ENCODE measurements at places on chromosomes 11 and 22.

DNA sequence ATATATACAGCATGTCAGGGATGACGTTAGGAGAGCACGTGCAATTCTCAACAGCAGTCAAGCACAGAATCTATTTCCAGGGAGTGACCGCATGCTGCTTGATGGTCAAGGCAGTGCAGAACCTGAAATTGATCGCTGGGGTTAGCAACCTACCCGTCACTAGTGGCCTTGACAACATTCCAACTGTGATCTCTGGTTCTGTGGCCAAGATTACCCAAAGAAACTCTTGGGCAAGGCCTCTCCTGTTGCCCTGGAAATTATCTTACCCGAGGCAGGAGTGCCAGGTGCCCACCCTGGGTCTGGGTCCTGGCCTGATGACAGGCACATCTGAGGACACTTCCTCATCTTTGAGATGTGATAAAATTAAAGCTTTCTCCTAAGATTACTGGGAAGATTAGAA is 2.2 kb downstream of the TM7SF2 start:
- no peak for DNase-seq

- DNase-seq: peak; percentile 62
These were observed 252.5 kb downstream of the ST3GAL4 start for GRCh38 chr11:126607776-126608541.

DNA sequence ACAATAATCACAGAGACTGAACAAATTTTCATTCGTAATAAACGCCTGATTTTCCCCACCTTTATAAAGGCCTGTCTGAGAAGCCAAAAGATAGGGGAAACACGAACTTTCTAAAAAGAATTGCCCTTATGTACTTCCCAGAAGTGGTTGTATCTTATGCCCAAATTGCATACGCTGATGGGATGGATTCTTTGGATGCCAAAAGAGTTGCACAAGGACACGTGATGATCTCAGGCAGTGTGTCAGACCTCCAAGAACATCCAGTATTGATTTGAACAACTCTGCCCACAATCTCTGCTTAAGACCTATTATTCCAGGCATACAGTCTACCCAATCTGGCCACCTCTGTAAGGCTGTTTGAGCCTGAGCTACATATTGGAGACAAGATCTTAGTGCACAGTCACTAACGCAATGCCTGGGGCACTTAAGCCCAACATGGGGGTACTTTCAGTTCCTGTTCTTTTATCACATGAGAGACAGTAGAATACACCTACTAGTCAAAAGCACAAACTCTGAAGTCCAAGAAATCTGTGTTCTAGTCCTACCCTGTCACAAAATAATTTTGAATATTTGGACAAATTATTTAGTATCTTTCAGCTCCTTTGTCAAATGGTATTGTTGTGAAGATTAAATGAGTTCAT is 38.9 kb downstream of the OR10A6 start:
- no peak for DNase-seq

- no peak for DNase-seq
These were observed 16.5 kb downstream of the MIF start for GRCh38 chr22:23910496-23911190.

GRCh38 chr11:19244621-19245020 is 3.9 kb upstream of the E2F8 start:
- no peak for DNase-seq

DNA sequence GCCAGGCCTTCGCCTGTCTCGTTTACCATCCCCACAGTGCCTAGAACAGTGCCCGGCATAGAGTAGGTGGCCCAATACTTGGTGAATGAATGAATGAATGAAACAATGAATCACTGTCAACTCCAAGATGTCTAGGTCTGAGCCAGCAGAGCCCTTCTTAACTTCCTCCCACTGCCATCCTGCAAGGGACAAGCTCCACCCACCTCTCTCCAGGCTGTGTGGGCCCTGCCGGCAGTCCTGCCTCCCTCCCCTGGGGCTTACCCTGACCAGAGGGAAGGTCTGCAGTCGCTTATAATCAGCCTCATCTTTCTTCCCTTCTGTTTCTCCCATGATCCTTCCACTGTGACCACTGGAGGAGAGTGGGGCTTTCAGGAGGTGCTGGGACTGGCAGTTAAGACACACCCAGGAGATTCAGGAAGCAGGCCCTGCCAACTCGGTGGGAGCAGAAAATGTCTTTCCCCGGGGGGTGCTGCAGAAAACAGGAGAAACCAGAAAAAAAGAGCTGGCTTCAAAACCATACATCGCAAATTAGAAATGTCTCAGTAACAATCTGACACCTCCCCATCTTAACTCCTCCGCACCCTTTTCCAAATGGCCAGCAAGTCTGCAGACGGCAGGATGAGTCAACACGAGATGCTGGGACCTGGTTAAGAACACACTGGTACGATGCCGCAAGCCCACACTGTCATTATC is 11.4 kb downstream of the DNAL4 start:
- no peak for DNase-seq

- DNase-seq: no peak
These were observed 31.1 kb downstream of the TMEM45B start for GRCh38 chr11:129846508-129847335.

- DNase-seq: no peak
These were observed 43.6 kb downstream of the UVRAG start for GRCh38 chr11:75858613-75859012.

DNA sequence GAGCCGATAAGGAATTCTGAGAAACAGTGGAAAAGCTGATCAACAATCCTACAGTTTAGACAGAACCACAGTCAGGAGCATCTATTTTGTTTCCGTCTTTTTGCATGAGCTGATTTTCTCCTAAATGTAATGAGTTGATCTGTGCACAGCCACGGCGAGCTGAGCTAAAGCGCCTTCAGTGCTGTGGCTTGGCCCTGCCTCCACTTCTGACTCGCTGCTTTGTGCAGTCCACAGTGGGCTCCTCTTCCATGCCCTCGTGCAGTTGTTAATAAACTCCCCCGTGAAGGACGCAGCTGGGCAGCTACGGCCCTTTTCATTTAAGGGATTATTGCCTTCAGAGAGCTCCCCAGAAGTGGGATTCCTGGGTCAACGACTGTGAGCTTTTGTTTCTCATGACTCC is 39.4 kb downstream of the SCUBE1 start:
- no peak for DNase-seq

GRCh38 chr11:73353422-73353821 is 22.8 kb upstream of the RELT start:
- no peak for DNase-seq

- no peak for DNase-seq
These were observed 28.6 kb downstream of the SNAP29 start for GRCh38 chr22:20887375-20887774.

GRCh38 chr11:20754933-20755332 is 85.5 kb downstream of the NELL1 start:
- DNase-seq: no peak

DNA sequence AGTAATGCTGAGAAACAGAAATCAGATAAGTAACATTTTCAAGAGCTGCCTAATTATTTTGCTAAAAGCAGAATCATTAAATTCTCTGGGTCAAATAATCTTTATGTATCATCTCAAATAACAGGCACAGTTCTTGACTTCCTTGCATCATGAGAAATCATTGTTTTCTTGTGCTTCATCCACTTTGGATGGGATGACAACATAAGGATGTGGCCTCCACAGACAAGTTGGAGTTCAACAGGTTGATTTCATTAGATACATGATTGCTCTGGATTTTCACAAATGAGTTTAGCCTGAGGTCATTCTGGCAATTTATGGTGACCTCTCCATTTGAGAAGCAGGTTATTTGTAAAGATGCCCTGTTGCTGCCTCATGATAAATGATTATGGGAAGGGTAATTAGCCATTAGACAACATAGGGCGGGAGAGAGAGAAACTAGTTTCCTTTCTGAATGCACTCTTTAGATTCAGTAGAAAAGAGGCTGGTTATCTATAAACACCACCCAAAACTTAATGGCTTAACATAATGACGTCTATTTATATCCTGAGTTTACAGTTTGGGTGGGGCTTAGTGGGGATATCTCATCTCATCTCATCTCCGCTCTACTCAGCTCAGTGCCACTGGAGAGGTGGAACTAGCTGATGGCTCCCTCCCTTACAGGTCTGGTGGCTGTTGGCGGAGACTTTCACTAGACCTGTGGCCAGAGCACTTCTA is 35.0 kb upstream of the ADORA2A start:
- no peak for DNase-seq

GRCh38 chr22:25567251-25567675 is 2.8 kb downstream of the GRK3 start:
- DNase-seq: no peak

DNA sequence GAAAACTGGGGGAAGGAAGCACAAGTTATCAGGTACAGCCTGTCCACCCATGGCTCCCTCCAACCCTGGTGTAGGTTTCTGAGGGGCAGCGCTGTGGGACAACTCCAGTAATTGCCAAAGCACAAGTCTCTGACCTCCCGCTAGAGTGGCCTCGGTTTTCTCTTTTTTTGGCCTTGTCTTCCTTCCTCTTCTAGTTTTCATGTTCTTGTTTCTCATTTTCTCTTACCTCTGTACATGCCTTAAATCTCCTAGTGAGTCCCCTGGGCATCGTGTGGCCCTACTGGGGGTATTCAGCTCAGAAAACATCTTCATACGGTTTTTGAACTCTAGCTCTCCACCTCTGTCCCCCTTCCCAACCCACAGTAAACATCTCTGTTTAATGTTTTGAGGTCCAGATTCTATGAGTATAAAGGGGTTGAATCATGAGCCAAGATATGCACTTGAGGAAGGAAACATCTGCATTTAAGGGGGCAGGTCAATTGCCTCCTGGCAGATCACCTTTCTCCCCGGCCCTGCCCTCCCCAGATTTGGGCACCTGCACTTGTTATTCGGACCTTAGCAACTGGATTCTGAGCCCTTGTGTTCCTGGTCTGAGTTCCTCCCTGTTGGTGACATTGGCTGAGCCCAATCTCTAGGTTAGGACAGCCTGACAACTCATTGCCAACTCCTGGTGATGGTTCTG is 8.4 kb upstream of the LMO2 start:
- DNase-seq: no peak

DNA sequence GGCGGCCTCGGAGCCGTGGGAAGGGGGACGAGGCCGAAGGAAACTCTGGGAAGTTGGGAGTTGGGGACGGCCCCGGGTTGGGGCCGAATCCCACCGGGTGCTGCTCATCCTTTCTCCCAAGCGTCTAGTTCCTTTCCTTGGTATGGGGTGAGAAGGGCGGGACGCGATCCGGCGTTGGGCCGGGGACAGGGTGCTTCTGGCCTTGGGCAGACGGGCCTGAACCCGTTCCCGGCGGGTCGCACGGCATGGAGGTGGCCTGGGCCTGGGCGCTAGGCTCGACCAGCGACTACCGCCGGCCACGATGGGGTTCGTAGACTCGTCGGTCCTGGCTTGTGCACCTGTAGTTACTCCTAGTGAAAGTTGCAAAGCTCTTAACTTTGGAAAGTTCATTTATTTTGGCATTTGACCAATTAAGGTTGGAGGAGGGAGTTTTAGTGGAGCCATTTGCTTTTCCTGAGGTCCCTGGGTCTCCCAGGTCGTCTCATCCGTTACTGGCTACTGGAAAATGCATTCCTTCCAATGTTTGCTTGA is 1.0 kb downstream of the SYT9 start:
- no peak for DNase-seq

GRCh38 chr22:26701323-26701722 is 43.9 kb downstream of the MIAT start:
- DNase-seq: no peak

GRCh38 chr22:37089434-37089833 is 20.1 kb downstream of the TMPRSS6 start:
- DNase-seq: no peak

- DNase-seq: no peak
These were observed 131.2 kb downstream of the BUD13 start for GRCh38 chr11:116641561-116642045.

- no peak for DNase-seq
These were observed 99.5 kb downstream of the BCR start for GRCh38 chr22:23279781-23280180.

- DNase-seq: no peak
These were observed 90.4 kb downstream of the HIPK3 start for GRCh38 chr11:33347490-33348125.

GRCh38 chr11:80632691-80633090 is 1191.9 kb upstream of the TENM4 start:
- no peak for DNase-seq

DNA sequence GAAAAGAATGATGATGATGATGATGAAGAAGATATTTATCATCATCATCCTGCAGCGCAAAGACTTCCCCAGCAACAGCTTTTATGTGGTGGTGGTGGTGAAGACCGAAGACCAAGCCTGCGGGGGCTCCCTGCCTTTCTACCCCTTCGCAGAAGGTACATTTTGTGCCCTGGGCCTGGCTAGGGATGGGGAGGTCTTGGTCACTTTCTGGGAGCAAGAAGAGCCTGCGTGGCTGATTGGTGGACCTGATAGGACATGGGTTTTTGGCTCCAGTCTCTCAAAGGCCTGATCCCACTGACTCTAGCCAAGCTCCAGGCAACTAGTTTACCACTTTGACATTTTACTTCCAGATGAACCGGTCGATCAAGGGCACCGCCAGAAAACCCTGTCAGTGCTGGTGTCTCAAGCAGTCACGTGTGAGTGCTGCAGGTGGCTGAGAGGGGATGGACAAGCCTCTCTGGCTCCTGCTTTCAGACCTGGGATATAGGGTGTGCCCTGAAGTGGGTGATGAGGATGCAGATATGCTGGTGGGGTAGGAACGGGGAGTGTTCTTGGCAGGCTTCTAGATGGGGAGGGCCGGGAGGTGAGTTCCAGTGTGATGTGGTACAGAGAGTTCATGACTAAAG is 5.3 kb downstream of the SIDT2 start:
- peak; percentile 21 for DNase-seq

- no peak for DNase-seq
These were observed 84.0 kb downstream of the YAP1 start for GRCh38 chr11:102194257-102194656.

- DNase-seq: no peak
These were observed 3.7 kb upstream of the HEPHL1 start for GRCh38 chr11:94017446-94017845.

- no peak for DNase-seq
These were observed 4.9 kb downstream of the LMO1 start for GRCh38 chr11:8258784-8259183.

DNA sequence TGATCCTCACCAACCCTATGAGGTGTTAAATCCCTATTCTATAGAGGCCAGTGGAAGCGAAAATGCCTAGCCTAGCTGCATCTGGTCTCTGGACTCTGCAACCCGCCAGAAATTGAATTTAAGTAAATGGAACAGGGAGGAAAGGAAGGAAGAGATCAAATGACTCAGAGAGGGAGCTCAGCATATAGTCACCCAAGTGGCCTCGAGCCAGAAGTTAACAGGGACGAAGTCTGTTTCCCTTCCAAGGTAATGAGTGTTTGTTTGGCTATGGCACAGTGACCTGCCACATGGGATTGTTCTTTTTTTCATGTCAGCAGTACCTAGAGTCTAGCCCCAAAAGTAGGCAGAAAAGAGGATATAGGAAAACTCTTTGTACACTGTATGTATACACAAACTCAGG is 66.3 kb downstream of the PAK1 start:
- DNase-seq: peak; percentile 67

GRCh38 chr11:68051191-68052136 is 12.6 kb downstream of the TCIRG1 start:
- no peak for DNase-seq

DNA sequence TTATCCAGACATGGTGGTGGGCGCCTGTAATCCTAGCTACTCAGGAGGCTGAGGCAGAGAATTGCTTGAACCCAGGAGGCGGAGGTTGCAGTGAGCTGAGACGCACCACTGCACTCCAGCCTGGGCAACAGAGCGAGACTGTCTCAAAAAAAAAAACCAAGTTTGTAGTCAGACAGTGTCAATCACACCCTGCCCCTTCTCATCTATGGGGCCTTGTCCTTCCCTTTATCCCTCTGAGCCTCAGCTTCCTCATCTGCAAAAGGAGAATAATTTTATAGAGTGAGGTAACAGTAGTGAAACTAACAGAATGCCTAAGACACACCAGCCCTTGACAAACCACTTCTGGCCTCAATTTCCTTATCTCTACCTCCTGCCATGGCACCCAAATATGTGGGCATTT is 10.7 kb downstream of the BCL9L start:
- no peak for DNase-seq
